ENCODE measurements at places on chromosomes 6 and 20.
A peak's percentile ranks its signal among the peaks of the same experiment; 100 is the strongest.

DNA sequence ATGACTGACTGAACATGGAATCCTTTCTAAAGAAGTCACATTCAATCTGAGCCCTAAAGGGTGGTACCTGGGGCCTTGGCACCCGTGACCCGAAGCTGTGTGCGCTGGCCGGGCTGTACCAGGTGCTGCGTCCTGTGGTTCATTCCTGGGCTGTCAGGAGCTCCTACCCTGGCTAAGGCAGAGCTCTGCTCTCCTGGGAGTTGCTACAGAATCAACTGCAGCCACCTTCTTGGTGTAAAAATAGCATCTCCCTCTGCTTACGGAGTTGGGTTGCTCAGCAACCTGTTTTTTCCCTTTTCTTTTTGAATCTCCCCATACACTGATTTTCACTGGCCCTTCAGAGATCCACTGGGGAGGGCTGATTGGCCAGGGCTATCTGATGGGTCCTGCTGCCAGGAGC, 236.6 kb upstream of the PDE10A start:
- DNase-seq = no peak

DNA sequence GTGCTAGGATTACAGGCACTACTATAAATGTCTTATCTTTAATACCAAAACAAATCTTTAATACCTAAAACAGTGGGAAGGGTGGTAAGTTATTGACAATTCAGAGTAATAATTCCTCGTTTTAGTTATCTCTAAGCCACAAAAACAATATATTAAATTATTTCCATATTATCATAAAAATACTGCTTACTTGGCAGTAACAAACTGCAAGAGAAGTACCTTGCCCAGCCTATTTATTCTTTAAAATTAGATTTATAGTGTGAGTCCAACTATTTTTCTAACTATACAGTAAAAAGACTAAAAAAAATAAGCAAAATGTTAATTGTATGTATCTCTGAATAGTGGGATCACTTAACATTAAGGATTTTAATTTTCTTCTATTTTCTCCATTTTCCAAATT, 123.2 kb downstream of the HACE1 start:
- no peak for DNase-seq

DNA sequence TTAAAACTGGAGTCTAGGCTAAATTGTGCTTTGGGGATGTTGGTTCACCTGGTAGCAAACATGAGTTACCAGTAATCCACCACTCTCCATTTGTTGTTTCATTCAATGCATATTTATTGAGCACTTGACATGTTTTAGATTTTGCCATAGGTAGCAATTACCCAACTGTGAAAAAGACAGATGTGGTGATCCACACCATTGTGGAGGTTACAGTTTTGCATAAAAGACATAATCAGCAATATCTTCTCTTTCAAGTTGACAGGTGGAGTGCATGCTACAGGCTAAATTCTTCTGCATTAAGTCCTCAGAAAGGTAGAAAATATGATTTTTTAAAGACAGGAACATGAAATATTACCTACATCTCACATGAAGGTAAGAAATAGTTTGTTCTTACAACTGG, 143.0 kb upstream of the TSHZ2 start:
- no peak for DNase-seq

GRCh38 chr6:98516206-98516605, 318.2 kb upstream of the POU3F2 start:
- DNase-seq = no peak

DNA sequence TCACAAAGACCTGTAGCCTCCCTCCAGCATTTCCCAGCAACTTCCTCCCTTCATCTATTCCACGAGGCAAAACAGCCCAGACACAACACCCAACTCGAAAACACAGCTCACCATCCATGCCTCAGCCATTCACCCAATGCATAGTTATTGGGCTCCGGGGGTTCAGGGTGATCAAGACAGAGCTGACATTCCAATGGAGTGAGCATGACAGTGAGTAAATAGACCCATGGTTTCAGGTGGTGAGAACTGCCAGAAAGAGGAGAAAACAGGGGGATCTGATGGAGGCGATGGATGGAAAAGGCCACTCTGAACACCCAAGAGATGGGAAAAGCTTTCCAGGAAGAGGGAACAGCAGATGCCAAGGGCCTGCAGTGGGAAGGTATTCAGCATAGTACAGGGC, 5.9 kb downstream of the CASS4 start:
- DNase-seq = peak; percentile 58

- no peak for DNase-seq
These were observed 218.2 kb downstream of the C6orf118 start for GRCh38 chr6:165091121-165091785.

DNA sequence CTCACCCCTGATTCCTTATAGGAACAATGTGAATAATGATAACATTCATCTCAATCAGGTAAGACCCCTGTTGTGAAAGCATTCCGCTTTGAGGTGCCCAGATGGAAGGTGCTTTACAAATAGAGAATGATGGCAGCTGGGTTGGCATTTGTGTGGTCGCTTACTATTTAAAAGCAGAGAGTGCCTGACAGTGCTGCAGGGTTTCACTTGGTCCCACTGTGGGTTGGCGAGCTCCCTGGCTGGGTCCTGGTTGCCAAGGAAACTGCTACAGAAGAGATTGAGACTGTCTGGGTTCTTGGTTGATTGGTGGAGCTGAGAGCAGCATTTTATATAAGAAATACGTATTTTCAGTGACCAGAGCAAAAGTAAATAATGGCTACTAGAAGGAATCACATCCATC, 207.2 kb upstream of the KCNQ5 start:
- DNase-seq = no peak

GRCh38 chr6:104969108-104969507, 12.2 kb downstream of the LIN28B start:
- DNase-seq = no peak

- DNase-seq = no peak
These were observed 132.3 kb downstream of the CARMIL1 start for GRCh38 chr6:25411316-25411950.

DNA sequence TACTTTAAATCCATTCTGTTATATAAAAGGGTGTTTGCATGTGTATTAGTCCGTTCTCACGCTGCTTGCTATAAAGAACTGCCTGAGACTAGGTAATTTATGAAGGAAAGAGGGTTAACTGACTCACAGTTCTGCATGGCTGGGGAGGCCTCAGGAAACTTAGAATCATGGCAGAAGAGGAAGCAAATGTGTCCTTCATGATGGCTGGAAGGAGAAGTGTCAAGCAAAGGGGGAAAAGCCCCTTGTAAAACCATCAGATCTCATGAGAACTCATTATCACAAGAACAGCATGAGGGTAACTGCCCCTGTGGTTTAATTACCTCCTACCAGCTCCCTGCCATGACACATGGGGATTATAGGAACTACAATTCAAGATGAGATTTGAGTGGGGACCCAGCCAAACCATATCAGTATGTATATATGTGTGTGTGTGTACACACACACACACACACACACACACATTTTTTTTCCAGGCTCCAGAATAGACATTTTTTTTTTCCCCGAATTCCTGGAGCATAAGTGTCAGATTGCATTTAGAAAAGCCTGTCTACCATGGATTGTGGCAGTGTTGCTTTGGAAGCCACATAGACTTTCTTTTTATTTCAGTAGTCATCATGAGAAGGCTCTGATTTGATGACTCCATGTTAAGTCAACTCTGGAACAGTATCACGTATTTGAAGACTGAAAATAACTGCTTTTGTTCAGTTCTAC, 31.5 kb downstream of the KDM1B start:
- peak; percentile 15 for DNase-seq

DNA sequence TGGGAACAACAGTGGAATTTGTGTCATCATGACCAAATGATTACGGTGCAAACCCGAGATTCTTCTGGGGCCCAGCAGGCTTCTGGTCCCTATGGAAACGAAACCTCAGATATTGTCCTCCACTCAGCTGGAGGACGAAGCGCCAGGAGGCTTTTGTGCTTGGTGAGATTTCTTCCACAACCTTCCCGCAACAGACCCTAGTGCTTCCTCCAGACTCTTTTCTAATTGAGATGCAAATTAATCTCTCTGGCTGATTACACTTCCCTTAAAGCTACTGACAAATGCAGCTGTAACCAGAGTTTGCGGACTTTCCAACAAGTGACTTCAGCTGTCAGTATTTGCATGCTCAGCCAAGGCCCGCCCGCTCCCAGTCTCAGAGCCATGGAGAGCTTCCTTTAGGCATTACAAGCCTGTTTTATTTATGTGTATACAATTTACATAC, 96.0 kb downstream of the INSM1 start:
- DNase-seq = no peak

GRCh38 chr6:110689275-110689935, 125.9 kb downstream of the CDK19 start:
- DNase-seq = no peak

- no peak for DNase-seq
These were observed 861 bp upstream of the RALGAPA2 start for GRCh38 chr20:20713244-20713765.

DNA sequence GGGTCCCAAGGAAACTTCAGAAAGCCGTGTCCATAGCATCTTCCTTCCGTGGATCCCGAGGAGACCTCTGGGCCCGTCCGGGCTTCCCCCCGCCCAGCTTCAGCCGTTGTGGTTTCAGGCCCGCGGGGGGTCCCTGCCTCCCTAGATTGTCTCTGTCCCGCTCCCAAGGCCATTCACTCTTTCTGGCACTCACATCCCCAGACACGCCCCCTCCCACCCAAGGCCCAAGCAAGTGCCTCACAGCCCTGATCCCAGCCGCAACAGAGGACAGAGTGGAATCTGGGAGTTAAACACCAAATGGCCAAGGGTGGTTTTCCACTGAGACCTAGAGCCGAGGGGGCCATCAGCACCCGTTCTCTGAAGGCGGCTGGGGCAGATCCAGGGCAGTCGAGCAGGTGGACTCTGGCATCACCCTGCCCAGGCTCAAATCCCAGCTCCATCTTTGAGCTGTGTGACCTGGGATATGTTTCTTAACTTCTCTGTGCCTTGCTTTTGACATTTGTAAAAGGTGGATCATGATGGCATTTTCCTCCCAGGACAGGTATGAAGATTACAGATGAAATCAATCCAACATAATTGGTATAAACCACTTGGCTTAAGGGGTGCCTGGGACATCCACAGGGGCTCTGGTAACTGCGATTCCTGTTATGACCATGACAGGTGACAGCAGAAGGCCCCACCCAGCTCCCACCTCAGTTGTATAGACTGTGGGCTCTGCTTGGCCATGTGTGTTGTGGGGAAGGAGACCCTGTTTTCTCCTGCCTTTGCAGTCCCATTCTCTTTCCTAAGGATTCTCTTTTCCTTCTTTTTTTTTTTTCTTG, 48.1 kb downstream of the CTCFL start:
- no peak for DNase-seq

GRCh38 chr6:144177726-144178125, 27.4 kb downstream of the STX11 start:
- DNase-seq = no peak

DNA sequence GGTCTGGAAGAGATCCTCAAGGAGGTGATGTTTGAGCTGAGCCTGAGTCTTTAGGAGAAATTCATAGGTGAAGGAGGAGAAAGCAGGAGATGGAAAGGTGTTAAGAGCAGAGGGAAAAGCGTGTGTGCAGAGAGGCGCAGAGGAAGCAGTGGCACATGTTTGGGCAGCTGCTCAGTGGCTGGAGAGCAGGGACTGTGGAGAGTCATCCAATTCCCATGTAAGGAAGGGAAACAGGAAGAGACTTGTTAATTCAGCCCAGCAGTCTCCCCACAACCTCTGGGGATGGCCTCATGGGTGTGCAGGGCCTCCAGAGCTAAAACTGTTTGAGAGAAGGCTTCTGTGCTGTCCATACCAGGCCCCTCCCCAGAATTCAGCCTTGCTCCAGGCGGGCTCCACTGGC, 16.2 kb downstream of the AAR2 start:
- no peak for DNase-seq

DNA sequence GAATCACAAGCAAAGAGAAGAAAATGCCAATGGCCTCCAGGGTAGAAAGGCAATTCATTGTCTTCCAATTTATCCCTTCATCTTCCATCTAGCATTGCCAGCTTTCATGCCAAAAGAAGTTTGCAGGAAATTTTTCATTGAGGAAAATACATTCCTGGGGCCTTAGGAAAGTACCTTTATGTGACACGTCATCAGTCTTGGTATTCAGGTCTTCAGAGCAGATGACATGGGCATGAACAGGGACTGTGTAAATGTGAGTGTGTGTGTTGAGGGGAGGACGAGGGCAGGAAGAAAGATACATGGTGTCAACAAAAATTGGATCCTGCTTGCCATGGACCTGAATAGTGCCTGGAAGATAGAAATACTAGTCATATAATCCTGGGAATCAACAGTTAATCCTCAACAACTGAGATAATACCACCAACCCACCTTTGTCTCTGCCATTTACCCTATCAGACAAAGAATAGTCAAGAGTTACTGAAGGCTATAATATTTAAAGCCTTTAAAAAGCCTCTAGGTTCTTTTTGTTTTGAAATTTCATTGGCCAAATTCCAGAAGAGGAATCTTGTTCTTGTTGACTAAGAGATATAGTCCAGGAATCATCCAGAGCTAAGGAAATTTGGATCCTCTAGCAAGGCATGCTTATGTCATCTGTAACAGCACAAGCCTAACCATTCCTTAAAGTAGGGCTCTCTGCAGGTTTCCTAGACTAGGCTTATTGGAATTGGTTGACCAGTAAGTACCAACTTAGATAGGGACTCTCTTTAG, 405.8 kb upstream of the SASH1 start:
- DNase-seq = peak; percentile 5

- peak; percentile 51 for DNase-seq
These were observed 40.3 kb upstream of the ANGPT4 start for GRCh38 chr20:956330-956951.

DNA sequence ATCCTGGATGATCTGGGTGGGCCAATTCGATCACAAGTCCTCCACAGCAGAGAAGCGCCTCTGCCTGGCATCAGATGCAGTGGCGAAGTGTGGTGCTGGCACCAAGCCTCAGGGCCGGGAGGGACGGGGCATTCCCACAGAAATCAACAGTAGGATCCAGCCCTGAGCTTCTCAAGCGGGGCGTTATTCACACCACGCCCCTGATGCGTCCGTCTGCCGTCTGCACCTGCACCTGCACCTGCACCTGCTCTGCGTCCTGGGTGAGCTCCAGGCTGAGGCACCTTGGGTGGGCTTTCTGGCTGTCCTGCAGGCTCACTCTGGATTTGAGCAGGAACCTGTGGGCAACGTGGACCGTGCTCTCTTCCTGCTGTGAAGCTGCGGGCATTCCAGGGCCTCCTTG, 13.8 kb upstream of the NTSR1 start:
- DNase-seq = no peak
